ENCODE measurements at places on chromosomes 12 and 14.
A peak's percentile ranks its signal among the peaks of the same experiment; 100 is the strongest.

- DNase-seq: peak; percentile 5
Observed at GRCh38 chr14:75615200-75615599, 36.8 kb downstream of the FLVCR2 start.

DNA sequence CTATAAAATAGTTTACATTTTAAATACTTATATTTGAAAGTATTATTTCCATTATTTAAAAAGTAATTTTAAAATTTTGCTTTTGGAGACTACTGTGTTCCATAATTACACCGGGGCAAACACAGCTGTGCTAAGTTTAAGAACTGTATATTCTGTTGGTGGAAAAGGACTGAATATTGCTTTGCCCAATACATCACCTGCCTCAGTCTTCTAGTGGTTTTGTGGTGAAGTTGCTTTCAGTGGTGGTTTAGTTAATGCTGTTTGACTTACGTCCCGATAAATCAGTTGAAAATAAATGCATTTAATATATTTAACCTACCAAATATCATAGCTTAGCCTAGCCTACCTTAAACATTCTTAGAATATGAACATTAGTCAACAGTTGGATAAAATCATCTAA is 23.4 kb downstream of the FBXO34 start:
- no peak for DNase-seq

DNA sequence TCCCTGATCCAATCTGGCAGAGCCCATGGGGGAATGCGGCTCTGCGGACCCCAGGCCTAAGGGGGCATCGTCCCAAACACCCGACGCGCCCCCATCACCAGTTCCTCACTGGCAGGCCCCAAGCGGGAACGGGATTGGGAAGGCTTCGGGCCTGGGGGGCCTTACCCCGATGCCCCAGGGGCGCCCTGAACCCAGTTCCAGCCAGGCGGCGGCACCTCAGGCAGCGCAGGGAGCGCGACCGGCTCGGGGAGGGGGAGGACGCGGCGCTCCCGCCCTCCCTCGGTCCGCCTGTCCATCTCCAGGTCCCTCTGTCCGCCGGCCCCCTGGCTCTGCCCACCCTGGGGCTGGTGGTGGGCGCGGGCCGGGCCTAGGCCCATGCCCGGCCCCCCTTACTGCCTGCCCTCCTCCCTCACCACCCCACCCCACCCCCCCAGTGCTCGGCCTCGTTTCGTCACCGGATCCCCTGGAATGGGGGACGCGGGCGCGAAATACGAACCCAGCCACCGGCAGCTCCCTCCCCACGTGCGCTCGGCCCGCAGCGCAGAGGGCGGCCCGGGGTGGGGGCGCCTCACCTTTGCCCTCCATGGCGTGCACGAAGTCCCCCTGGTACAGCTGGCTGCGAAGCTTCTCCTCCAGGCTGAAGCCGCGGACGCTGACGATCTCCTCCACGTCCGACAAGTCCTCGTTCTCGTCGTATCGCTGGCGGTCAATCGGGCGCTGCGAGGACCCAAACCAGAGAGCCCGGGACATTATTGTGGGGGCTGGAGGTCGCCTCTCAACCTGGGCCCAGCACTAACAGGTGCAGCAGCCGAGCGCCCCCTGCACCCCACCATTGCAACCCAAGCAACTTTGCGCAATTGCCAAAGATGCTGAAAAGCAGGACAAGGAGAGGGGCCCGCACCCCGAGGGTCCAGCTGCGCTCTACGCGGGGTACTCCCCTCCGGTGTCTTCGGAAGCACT is 2.3 kb downstream of the KDM2B start:
- DNase-seq: no peak

DNA sequence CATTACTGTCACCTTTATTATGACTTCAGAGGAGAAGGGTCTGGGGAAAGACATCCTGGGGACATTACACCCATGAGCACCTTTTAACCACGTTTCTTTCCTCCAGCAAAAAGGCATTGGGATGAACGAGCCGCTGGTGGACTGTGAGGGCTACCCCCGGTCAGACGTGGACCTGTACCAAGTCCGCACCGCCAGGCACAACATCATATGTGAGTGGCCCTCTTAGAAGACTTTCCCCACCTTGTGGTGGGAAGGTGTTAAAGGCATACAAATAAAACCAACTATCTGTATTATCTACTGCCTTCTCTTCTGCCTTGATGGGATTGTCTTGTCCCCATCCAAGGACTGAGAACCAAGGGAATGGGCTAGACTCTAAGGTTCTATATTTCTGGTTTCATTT is 6.0 kb downstream of the PSMD9 start:
- DNase-seq: peak; percentile 22

DNA sequence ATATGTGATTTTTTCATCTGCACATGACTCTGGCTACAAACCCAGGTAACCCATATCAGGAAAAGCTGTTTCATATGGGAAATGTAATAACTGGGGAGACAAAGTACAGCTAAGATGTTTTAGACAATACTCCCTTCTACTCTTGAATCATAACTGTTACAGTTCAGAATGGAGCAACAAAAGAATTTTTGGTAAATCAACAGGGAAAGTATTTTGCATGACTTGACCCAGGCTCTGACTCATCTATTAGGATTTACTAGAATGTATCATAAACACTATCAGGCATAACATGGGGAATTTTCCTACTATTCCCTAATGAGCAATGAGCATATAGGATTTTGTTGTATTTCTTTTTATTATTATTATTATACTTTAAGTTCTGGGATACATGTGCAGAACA is 553.0 kb downstream of the SLC16A7 start:
- DNase-seq: no peak

DNA sequence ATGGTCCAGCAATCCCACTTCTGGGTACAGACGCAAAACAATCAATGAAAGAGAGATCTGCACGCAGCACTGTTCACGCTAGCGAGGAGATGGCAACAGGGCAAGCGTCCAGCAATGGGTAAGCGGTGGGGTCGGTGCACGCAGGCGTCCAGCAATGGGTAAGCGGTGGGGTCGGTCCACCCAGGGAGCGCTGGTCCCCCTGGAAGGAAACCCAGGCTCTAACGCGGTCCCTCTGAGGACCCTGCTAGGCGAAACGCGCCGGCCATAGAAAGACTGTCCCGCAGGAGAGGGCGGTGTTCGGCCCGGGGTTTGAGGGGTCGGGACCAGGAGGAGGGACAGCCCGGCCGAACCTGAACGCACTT is 618 bp upstream of the PGAM5 start:
- DNase-seq: peak; percentile 33

GRCh38 chr12:54364413-54364812 is at the start of gene GPR84:
Gene GPR84, minus strand, starts transcription at chr12:54364486. Its CDS starts 635 bp downstream, at chr12:54363851.
- peak; percentile 81 for DNase-seq

DNA sequence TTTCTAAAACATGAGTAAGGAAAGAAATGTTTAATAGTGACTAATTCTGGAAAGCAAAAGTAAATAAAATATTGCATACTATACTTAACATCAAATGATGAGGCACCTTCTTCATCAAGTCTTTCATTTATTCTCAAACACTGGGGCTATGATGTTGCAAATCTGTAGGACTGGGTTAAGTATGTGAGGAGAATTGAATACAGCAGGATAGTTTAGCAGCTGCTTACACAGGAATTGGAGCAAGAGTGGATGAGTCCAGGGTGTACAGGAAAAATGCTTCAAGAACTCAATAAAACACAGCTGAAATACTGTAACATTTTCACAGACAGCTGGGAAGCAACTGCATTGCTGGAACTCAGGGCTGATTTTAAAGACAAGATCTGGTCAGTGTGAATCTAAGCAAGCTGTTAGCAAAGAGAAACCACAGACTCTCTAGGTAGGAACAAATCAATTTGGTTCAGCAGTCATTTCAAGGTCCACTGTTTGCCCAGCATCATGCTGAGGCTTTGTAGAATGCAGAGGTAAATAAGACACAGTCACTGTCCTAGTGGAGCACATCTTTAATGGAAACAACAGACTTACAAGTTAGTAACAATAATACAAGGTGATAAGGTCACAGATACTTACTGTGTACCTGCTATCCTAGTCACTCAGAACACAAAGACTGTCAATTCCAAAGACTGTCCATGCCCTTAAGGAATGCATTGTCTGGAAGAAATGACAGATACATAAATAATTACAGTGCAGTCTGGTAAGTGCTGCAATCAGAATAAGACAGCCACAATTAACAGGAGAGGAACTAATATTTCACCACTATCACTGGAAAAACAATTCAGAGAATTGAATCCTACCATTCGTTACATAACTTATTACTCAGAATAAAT is 96.8 kb upstream of the DACT1 start:
- no peak for DNase-seq

GRCh38 chr12:28568118-28568517 is 377.9 kb downstream of the CCDC91 start:
- no peak for DNase-seq

DNA sequence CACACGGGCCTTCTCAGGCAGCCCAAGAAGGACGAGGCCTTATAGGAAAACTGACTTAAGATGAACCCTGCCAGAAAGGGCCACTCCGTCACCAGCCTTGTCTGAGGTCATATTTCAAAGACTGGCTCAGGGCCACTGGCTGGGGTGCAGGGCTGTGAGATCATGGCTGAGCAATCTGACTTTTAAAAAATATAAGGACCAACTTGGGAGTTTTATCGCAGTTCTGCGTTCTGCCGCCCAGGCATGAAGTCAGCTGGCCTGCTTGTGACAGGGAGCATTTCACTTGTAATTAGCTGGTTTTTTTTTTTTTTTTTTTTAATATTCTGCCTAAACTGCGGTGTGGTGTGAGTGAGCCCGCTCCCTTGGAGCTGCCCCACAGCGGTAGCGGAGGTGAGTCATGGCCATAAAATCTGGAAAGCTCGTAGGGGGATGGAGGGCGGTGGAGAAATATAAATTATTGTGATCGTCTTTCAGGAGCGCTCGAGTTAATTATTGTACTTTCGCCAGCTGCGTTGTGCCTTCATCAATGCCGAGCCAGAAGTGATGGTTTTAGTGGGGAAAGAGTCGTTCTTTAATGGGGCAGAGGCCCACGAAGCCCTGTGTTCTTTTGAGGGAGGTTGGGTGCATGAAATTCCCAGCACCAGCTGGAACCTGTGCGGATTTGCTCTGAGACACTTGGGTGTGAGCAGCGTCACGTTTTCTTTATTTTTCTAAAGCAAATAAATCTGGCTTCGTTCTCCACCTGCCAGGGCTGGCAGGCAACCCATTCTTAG is 231.9 kb downstream of the C12orf75 start:
- DNase-seq: no peak

GRCh38 chr12:14873440-14874185 is 12.0 kb downstream of the MGP start:
- peak; percentile 12 for DNase-seq

- no peak for DNase-seq
Observed at GRCh38 chr14:50010752-50011151, 105.6 kb downstream of the VCPKMT start.
